ENCODE measurements at places on chromosomes 2 and 18.

- DNase-seq = no peak
Observed at GRCh38 chr2:3279236-3279960, 98.2 kb downstream of the EIPR1 start.

- peak; percentile 51 for DNase-seq
Observed at GRCh38 chr2:182980115-182980514, 58.1 kb downstream of the NCKAP1 start.

- no peak for DNase-seq
Observed at GRCh38 chr2:98908931-98909316, 27.1 kb downstream of the CRACDL start.

DNA sequence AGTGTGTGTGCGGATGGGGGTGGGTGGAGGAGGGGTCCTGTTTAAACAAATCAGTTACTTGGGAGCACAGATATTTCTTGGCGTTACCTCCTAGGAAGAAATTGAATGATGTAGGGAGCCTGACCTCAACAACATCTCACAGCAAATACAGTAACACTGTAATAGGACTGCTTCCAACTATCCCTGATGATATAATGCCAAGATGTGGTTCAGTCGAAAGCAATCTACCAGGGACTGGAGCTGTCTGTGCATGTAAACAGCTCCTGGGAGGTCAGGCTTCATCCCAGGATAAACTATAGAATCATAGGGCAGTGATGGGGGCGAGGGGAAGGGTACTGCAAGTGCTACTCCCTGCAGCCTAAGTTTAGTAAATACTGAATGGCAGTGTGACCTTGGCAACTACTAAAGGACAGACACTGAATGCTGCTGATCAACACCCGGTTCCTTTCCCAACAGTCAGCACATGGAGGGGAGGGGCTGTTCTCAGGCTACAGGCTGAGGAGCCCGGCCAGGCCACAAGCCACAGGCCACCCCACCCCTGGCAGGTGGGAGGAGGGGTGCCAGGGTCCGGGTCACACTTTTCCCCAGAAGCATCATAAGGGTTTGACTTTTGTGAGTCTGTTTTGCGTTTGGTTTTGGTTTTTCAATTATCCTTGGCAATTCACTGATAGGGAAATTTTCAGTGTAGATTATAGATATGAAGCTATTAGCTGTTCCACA is 85.3 kb upstream of the ZNF397 start:
- peak; percentile 39 for DNase-seq

DNA sequence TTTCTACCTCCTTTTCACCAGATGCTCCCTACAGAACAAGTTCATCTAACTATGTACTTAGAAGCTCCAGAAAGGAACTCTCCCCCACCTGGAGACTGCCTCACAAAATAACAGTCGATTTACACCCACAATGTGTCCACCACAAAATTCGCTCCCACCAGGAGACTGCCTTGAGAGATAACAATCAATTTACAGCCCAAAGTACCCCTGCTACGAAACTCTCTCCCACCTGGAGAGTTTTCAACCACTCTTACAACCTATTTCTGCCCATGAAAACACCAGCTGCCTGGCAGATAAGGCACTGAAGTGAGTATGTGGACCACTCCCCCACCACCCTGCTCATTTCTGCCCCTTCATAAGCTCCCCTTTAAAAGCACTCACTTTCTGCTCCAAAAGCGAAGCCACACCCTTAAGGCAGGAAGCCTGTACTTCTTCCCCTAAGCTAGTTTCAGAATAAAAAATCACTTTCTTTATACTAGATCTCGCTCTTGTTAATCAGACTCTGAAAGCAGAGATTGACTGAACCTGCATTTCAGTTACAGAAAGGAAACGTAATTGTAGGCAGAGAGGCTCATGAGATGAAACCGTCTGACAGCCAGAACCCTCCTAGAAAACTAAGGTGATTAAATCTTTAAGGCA is 94.4 kb upstream of the RBBP8 start:
- no peak for DNase-seq

GRCh38 chr2:192544371-192544955 is 349.7 kb upstream of the TMEFF2 start:
- no peak for DNase-seq

GRCh38 chr2:72325592-72326422 is 178.1 kb upstream of the CYP26B1 start:
- DNase-seq = no peak

- DNase-seq = no peak
Observed at GRCh38 chr2:218327451-218328210, 29.0 kb upstream of the CATIP start.

DNA sequence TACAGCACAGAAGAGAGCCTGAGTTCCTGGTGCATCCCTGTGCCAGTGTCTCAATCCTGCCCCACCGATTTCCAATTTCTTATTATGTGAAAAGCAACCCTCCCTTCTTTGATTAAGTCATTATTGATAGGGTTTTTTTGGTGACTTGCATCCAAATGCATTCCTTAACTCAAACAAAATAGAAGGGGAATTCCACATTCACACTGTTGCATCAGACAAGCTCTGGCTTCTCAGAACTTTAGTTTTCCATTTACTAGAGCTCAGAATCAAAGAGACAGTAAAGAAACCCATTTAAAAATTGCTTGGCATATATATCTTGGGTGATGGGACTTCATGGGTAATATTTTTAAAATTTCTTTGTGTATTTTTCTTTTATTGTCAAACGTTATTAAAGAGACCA is 13.8 kb upstream of the TMEM200C start:
- DNase-seq = no peak

GRCh38 chr18:39667905-39668304 is 2102.3 kb upstream of the CELF4 start:
- DNase-seq = no peak

GRCh38 chr2:213149949-213150314 is 1.5 kb downstream of the IKZF2 start:
- no peak for DNase-seq

GRCh38 chr2:28142386-28142785 is 250.3 kb upstream of the FOSL2 start:
- no peak for DNase-seq

DNA sequence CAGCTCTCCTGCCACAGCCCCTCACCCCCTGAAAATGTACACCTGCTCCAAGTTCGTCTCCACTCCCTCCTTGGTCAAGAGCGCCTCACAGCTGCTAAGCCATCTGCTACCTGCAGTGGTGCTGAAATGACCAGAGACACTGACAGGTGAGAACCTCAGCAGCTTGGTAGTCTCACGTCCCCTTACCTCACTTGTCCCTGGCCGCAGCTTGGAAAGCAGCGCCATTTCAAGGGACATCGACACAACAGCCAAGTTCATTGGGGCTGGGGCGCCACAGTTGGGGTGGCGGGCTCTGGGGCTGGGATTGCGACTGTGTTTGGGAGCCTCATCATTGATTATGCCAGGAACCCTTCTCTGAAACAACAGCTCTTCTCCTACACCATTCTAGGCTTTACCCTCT is 47.5 kb downstream of the ANKRD44 start:
- DNase-seq = no peak

GRCh38 chr2:191845876-191846514 is 893 bp downstream of the CAVIN2 start:
- no peak for DNase-seq

DNA sequence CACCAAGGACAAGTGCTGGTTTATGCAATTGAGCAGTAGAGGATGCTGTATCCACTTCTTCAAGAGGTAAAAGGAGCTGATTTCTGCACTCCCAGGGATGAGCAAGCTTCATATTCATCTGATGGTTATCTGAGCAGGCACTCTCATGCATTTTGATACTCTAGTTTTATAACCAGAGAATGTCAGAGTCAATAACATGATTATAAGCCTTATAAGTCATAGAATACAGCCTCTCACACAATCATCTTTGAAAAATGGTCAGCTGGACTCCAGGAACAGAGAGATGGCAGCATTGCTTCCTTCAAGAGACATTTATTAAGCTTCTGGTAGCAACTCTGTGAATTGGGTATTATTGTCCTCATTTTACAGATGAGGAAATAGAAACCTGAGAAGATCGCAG is 167.1 kb downstream of the SLC8A1 start:
- DNase-seq = no peak

DNA sequence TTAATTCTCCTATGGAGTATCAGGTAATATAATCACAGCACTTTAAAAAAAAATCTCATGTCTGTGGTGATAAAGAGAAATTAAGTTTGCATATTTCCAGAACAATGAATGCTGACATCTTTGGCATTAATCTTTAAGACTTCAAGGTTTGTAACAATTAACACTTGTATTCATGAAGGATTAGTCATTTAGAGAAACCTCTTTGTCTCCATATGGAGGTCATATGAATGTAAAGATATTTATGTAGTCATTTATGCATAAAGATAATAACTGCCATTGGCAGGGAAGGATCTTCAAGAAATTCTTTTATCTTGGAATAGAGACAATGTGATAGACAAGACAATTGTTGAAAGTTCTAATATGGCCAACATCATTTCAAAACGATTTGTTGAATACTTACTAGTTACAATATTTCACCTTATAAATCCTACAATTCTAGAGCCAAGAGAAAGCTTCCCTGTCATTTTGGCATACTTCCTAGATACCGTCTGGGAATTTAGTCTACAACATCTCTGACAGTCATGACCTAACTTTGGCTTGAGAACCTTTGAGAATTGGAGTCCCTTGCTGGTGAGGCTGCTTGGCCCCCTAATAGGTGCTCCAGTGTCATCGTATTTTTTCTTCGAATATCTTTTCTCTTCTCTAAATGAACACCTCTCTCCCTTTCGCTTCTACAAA is 33.6 kb downstream of the RASGRP3 start:
- DNase-seq = no peak

GRCh38 chr2:240372101-240372500 is 63.4 kb upstream of the GPC1 start:
- DNase-seq = no peak

DNA sequence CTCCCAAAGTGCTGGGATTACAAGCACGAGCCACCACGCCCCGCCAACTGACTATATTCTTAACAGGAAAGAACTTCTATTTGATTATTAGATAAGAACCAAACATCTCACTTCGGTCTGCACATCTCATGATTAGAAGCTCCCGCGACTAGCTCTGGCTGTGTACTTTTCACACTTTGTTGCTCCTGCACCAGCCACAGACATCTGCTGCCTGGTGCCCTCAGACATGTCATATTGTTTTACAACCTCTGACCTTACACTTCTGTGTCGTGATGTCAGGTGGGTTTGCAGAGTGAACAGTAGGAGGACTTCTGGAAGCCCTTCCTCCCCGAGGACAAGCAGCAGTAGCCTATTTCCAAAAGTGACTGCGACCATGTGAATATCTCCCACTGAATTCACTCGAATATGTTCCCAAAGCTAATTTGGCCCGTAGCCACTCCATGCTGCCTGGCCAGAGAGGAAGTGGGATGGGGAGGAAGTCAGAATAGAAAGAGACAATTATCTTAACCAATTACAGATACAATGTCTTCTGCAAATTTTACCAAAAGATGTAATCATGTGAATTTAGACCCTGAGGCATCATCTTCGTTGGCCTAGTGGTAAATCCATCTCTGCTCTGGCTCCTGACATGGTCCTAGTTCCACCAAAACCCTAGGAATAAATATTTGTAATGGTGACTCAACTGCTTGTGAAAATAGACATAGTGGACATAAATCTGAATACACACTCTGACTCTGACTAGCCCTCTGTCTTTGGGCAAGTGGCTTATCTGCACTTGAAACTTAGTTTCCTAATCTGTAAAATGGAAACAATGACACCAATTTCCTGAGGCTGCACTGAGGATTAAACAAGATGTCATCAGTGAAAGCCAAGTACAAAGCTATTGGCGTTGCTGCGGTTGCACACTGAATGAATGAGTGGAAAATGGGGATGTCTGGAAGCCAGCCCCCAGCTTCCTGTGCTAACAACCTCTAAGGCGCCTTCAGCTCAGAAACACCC is 406.1 kb downstream of the LRATD1 start:
- peak; percentile 85 for DNase-seq

DNA sequence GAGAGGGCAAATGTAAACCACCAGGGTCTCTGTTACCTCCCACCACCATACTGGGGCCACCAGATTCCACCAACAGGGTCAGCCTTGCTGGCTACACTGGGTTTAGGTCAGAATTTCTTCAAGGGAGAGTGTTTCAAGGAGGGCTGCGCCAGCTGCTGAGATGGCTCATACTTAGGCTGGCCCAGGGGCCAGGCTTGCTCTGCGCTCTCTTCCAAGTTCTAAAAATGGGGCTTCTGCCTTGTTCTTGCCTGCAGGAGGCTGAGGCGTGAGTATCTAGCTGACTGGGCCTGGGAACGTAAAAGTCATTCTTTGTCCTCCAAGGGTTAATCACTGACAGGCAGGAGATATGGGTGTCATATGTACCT is 28.1 kb downstream of the MRPL33 start:
- no peak for DNase-seq

GRCh38 chr2:27237341-27237945 is 20.3 kb downstream of the CAD start:
- no peak for DNase-seq

- DNase-seq = no peak
Observed at GRCh38 chr2:120496759-120497158, 150.8 kb downstream of the INHBB start.

DNA sequence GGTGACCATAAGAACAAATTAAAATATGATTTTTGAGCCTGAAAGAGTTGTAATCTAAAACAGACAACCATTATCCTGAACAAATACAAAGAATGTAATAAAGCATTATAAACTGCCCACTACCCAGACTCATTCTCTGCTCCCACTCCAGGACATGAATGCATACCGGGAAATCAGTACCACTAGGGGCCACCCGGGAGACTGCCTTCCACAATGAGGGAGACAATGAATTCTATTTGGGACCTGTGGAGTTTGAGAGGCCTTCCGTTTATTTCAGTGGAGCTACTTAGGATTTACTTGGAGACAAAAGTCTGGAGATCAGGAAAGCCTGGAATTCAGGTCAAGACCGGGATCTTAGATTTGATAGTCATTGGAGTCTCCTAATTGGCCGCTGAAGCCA is 50.0 kb downstream of the NAB1 start:
- no peak for DNase-seq

- no peak for DNase-seq
Observed at GRCh38 chr2:10172033-10172871, 49.7 kb downstream of the RRM2 start.

Measured in SHP77 (cell line).